ENCODE measurements at places on chromosomes 3 and 15.

DNA sequence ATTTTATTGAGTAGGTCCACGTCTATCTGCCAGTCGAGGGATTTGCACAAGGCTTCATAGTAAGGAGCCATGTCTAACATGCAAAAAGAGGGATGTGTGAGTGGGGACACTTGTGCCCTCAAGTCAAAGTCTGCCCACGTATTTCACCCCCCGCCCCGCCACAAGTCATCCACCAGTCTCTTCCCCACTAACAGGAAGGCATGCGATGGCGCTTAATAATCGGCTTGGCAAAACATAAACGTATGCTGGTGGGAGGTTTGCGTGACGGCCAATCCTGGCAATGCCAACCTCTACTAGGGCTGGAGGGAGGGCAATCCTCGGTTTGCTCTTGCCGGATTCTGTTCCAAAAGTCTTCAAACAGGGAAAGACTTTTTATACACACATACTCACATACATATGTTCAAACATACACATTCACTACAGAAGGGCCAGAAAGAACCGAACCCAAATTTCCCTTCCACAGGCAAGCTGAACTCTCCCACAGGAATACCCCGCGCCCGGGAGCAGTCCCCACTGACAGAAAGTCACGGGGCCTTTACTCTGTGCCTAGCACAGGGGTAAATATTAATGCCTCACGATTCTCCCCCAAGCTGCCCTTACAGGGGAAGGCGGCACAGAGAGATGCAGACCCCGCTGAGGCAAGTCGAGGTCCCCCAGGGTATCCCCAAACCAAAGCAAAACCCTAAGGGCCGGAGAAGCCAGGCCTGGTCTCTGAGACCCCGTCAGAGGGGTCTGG is 675 bp downstream of the PSMD6 start:
- no peak for DNase-seq

DNA sequence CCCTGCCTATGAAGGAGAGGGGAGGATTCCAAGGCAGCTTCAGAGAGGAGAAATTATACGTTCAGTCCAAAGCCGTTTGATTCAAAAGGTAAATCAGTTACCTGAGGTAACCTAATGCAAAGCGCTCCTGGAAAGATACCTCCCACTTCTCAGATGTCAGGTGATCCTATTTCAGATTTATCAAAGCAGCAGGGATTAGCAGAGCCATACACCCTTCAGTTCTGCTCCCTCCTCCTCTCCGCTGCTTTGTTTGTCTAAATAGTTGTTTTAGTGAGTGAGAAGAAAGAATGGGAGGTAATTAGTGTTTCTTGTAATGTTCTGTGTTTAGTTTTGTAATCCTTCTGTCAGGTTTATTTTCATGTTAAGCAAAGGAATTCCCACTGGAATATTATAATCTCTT is 81.1 kb downstream of the SOX14 start:
- no peak for DNase-seq

- DNase-seq = no peak
These were observed 1.0 kb downstream of the RASSF1 start for GRCh38 chr3:50339485-50340146.

DNA sequence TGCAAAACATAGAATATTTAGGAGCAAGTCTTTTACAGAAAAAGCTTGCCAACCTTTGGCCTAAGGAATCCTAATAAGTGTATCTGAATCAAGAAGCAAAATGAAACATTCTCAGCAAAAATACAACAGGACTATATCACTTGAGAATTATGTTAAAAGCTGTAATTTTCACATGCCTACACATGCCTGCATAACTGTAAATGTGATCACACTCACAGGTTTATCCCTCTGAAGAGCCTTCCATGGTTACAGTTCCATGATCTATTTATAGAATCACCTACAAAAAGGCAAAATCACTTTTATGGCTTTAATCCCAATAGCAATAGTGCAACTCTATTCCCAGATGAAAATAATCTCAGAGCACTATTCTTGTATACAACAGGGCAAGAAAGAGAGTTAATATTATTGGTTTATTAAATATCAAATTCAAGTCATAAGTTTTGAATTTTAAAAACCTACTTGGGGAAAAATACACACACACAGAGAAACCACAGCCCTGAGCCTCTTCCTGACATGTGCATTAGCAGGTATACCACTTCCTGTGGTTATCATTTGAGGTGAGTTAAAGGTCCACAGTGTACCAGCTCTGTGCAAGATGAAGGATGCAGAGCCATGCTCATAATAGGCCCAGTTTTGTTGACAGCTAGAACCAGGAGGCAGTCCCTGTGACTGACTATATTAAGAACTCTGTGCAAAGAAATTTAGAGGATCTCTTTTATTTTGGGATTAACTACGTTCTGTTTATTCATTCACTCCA is 252.5 kb upstream of the TGFBR2 start:
- no peak for DNase-seq

GRCh38 chr3:195263925-195264600 is 6.9 kb downstream of the XXYLT1 start:
- no peak for DNase-seq

DNA sequence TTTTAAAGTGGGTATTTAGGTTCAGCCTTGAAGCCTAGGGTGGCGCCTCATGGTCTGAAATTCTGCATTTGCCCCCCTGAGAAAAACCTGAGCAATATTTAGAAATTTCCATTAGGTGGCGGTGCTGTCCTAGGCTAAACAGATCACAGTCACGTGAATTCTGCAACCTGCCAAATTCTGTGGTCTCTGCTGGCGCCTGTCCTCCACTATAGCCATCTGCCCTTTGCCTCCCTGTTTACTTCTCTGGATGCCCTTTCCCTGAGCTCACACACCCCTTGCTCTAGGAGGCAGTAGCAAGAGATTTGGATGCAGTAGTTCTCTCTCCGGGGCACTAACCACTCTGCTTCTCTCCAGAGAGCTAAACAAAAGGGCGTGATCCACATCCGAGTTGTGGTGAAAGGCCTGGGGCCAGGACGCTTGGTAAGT is 9.1 kb downstream of the MRPS11 start:
- no peak for DNase-seq

GRCh38 chr15:31606194-31606669 is 279.6 kb downstream of the KLF13 start:
- DNase-seq = no peak

DNA sequence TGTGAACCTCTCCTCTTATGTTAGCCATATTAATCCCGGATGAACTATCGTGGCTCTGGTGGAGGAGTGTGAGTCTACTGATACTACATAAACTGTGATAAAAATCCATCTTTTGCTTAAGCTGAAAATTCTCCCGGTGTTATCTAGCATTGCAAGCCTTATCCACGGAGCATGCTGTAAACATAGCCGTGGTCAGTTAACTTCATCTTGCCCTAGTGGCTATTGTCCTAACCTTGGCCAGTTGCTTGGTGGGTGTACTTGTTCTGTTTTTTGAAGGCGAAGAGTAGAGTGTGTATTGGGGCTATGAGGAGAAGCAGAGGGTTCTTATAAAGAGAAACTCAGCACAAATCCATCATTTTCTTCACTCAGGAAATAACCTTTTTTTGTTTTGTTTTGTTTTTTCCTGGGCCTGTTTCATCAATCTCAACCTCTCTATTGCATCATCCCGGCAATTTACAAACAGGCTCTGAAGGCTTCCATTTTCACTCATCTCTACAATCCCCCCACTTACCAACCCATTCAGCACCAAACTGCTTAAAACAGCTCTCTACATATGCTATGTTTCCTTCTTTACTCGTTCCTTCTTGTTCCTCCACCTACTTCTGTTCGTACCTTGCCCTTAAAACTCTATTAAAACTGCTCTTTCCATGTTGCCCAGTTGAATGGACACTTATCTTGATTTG is 135.5 kb upstream of the PTX3 start:
- no peak for DNase-seq

DNA sequence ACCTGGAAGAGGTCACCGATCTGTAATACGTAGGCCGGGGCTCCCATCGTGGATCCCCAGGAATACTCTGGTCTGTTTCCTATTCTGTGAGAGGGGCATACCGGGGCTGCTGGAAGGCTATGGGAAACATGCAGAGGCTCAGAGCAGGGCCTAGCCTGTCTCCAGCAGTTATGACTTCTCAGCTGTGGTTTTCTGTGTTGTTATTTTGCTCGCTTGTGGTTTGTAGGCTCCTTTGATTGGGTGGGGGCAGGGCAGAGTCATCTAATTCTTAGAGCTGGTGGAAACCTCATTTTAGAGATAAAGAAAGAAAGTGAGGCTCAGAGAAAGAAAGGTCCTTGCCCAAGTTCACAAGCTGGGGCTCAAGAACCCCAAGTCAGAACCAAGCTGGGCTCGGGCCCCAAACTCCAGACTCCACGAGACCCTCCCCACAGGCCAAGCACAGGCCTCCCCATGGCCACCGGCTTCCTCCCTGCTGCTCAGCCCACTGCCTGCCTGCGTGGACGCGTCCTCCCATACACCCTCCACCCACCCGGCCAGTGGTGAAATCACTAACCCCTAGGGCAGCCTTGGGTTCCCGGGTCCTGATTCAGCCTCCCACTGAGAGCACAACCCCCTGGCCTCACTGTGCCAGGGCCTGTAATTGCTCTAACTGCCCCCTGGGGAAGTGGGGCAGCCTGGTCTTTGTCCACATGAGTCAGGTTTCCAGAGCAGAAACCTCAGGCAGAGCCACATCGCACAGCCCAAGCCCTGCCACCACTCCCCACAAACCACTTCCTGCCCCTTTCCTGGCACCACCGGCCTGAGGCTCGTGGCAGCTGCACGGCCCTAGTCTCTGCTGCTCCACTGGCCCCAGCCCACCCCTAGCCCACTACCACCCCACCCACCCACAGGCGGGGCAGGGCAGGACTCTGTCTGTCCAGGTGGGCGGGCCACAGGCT is 270.8 kb downstream of the UACA start:
- no peak for DNase-seq

Data from hindlimb muscle (tissue), 1 donor.